Stimulated activated CD4-positive, alpha-beta T cell treated with anti-CD3 and anti-CD28 coated beads, Interleukin-1b, Interleukin-23, amount 100 ng/mL, for 24 hours (primary cell): ENCODE measurements at places on chromosomes 12 and 14.
A peak's percentile ranks its signal among the peaks of the same experiment; 100 is the strongest.

DNA sequence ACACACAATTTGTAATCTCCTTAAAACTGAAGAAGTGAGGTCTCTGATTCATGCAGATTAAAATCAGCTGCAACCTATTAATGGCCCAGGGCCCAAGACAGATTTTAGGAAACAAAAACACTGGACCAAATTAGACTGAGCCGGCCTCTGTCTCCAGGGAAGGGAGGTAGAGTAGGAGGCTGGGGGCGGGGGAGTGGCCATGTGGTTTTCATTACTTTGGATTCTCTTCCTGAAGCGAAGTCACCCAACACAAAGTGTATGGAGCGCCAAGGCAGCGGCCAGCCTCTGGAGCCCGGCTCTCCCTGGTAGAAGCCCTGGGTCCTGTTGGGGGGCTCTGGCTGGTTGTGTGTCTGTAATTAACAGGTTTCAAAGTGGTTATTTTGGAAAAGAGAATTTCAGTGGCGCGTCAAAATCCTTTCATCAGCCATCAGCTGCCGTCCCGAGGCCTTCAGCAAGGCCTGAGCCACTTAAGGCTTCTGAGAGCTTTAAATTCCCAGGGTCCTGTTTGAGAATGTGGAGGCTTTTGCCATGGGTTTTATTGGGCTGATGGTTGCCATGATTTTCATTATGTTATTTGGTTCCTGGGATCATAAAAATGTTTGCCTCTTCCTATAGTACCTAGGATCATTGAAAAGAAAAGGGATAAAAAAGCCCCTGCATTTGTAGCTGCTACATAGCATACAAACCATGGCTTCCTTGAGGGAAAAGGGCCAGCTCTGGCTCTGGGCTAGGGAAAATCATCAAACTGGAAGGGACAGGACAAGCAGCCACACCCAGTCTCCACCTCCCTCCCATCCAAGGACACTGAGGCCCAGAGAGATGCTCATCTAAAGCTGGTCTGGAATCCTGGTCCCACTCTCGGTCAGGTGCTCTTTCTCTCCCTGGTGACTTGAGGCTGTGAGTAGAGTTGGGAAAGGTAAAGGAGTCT, 282.4 kb downstream of the ZFP36L1 start:
- no peak for DNase-seq

- no peak for DNase-seq
These were observed 297.0 kb downstream of the FUT8 start for GRCh38 chr14:65709576-65709975.

DNA sequence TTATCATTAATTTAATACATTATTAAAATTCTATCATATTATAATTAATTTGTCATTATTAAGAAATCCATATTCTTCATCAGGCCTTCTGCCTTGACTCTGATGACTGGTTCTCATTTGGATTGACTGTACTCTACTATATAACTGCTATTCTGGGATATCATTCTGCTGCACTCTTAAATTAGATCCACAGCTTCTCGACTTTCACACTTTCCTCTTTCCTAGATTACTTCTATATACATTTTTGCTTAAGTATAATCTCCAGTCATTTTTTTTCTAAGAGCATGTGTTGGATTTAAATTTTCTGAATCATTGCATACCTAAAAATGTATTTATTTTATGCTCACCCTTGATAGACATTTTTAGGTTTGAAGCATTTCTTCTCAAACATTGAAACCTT, 12.4 kb downstream of the GRIP1 start:
- DNase-seq: no peak

- no peak for DNase-seq
These were observed 99.5 kb downstream of the PDZRN4 start for GRCh38 chr12:41287500-41288141.

DNA sequence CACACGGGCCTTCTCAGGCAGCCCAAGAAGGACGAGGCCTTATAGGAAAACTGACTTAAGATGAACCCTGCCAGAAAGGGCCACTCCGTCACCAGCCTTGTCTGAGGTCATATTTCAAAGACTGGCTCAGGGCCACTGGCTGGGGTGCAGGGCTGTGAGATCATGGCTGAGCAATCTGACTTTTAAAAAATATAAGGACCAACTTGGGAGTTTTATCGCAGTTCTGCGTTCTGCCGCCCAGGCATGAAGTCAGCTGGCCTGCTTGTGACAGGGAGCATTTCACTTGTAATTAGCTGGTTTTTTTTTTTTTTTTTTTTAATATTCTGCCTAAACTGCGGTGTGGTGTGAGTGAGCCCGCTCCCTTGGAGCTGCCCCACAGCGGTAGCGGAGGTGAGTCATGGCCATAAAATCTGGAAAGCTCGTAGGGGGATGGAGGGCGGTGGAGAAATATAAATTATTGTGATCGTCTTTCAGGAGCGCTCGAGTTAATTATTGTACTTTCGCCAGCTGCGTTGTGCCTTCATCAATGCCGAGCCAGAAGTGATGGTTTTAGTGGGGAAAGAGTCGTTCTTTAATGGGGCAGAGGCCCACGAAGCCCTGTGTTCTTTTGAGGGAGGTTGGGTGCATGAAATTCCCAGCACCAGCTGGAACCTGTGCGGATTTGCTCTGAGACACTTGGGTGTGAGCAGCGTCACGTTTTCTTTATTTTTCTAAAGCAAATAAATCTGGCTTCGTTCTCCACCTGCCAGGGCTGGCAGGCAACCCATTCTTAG, 231.9 kb downstream of the C12orf75 start:
- no peak for DNase-seq

- DNase-seq: peak; percentile 66
These were observed at the start of gene RNU4-1 for GRCh38 chr12:120292661-120293531. TSS of gene RNU4-1 (minus strand) at chr12:120293237.

DNA sequence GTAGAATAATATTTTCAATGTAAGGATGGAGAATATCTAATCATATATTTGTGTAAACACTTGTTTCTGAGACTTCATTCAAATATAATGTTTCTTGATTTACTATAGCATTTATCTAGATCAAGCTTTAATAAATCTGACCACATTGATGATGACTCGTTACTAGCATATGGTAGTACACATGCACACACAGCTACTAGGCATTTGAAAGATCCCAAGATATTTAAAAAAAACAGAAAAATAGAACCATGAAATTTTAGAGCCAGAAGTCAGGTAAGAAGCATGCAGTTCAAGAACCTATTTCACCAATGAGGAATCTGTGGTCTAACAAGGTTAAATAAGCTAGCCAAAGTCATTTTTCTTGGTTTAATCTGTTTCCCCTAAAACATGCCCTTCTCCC, 32.0 kb downstream of the DCP1B start:
- DNase-seq: no peak

- DNase-seq: no peak
These were observed 67.0 kb downstream of the PRMT8 start for GRCh38 chr12:3557791-3558620.
